ENCODE measurements at places on chromosomes 7 and 10.

- DNase-seq: no peak
Observed at GRCh38 chr7:142332421-142332820, 74.6 kb upstream of the PRSS58 start.

DNA sequence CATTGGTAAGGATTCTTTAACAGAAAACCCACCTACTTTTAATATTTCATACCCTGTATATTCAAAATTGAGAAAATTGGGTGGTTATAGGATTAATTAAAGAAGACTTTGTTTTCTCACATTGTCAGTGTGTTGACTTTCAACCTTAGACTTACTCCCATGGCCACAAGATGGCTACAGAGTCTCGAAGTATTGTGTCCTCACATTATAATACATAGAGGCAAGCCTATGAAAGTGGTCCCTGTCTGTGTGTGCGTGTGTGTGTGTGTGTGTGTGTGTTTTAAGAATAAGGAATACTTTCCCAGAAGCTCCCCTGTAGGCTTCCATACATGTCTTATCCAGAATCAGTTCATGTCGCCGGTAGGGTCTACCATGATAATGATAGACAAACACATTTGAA, 180.0 kb downstream of the PHF14 start:
- DNase-seq: no peak

- DNase-seq: peak; percentile 35
Observed at GRCh38 chr7:19621740-19622139, 87.1 kb downstream of the POLR1F start.

DNA sequence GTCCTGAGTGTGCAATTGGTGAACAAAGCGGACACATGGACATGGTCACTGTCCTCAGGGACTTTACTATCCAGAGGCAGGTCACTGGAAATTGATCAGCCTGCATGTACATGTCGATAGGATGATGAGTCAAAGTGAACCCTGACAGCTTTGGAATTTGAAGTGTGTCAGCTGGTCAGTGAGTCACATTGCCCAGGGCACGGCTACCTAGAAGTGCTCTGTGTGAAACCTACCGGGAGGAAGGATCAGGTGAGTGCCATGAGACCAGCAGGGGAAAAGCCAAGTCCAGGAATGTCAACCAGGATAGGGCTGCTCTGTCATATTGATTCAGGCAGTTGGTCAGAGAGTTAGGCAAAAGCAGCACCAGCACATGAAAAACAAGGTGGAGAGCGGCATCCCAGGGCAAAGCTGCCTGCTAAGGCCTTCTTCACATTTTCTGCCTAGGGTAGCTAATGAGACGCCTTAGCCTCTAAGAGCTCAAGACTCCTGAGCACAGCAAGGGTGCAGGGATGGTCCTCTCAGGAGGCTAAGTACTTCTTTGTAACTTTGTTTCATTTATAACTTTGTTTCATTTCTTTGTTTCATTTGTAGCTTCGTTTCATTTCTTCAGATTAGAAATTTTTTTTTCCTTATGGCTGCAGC, 19.4 kb upstream of the PDCD4 start:
- no peak for DNase-seq

GRCh38 chr7:159048656-159049055, 96.0 kb downstream of the VIPR2 start:
- DNase-seq: no peak

- no peak for DNase-seq
Observed at GRCh38 chr10:124053971-124054370, 39.4 kb downstream of the CHST15 start.

- DNase-seq: no peak
Observed at GRCh38 chr10:75507469-75507868, 76.0 kb downstream of the LRMDA start.

DNA sequence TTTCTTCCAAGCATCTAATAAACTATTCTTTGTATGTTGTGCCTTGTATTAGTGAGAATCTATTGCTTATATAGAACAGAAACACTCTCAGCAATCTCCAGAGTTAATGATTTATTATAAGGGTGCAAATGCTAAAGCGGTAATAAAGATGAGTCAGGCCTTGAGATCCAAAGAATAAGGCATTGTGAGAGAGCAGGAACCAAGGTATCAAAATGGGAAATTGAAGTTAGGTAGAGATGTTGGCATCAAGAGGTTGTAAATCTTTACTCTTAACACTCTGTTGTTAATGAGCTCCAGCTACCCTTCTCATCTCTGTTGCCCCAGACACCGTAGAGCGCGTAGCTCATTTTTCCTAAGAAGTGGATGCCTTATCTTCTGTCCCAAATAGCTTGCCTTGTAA, 375.2 kb downstream of the ARL4A start:
- DNase-seq: no peak
